ENCODE measurements at places on chromosomes 5 and 9.
A peak's percentile ranks its signal among the peaks of the same experiment; 100 is the strongest.

GRCh38 chr9:131252120-131252519 lies 24.2 kb downstream of the FAM78A start:
- DNase-seq, result no peak

DNA sequence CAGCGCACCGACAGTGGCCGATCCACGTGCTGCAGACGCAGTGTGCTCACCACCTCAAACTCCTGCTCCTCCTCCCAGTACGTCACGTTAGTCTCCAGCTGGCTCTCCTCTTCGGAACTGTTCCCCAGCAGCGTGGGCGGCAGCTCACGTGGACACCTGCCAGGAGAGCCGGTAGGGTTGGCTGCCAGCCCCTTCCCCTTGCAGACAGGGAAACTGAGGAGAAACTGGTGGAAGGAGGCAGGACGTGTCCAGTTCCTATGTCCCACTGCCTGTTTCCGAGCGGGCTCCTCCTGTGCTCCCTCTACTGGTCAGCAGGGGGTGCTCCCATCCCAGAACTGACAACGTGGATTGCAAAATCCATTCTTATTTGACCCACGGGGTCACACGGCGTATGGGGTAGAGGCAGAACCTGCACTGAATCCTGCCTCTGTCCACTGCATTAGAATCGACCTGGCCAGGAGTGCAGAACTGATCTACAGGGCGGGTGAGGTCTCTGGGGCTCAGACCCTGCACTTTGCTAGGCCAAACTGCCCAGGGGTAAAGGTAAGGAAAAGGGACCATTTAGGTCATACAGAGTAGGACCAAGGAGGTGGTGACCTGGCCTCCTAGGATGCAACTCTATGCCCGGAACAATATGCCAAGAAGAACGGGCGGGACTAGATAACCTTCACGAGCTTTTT lies 25.7 kb downstream of the PDGFRB start:
- DNase-seq, result peak; percentile 52

DNA sequence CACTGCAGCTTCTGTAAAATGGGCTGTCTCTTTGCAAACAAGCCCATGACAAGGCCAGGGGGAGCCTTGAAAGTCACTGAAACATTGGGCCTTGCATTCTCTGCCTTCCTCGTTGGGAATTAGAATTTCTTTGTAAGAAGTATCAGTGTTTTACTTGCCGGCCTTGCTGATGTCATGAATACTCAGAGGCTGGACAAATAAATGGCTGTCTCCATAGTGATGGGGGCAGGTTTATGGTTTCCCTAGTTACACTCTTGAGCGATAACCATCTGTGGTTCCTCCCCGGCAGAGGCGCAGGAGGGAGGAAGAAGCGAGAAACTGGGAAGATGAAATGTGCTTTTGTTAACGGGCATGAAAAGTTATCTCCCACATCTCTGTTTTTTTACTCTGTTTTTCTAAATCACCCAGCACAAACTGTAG lies 272.7 kb upstream of the PANK3 start:
- DNase-seq, result peak; percentile 33

GRCh38 chr5:147073098-147073497 lies 161.7 kb upstream of the STK32A start:
- no peak for DNase-seq

DNA sequence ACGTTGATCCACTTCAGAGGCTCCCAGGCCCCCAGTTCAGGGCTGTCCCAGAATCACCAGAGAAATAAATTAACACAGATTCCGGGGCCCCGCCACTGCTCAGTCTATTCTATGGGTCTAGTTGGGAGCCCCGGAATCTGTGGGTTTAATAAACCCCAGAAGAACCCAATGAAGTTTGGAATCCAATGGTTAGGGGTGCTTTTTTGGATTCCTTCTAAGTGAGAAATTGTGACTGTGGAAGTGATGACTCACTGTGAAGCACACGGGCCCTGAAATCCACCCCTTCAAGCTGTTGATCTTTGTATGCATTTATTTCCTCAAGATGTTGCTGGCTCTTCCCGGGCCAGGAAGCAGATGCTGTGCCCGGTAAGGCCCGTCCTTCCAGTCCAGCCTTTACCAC lies 57.3 kb upstream of the SLC28A3 start:
- DNase-seq, result no peak

GRCh38 chr5:175129619-175130018 lies 314.4 kb downstream of the DRD1 start:
- no peak for DNase-seq

DNA sequence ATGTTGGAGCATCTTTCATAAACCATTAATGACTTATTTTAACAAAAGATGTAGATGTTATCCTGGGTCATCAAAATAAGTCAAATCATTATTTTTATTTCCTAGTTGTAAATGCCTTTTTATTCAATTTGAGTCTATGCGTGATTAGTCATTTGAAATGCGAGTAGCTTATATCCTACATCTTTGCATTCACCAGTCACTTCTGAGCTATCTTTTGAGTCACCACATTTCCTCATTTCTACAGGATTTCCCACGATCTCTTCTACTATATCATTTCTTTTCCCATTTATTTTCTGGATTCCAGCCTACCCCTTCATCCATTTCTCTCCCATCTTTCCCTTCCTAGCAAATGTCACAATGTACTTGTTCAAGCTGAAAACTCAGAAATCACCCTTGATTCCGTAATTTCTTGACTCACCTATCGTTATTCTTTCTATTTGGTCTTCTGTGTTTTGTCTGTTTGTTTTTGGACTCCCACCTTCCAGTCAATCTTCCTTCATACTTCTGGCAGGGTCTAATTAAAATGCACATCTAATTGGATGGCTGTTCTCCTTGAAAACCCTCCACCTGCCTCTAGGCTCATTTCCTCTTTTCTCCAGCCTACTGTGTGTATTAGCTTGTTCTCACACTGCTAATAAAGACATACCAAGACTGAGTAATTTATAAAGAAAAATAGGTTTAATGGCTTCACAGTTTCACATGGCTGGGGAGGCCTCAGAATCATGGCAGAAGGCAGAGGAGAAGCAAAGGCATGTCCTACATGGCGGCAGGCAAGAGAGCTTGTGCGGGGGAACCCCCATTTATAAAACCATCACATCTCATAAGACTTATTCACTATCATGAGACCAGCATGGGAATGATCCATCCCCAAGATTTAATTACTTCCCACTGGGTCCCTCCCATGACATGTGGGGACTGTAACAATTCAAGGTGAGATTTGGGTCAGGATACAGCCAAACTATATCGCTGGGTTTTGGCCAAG lies 112.4 kb downstream of the MEF2C start:
- no peak for DNase-seq

- no peak for DNase-seq
Measured at GRCh38 chr9:34125681-34126206, 754 bp downstream of the DCAF12 start.

DNA sequence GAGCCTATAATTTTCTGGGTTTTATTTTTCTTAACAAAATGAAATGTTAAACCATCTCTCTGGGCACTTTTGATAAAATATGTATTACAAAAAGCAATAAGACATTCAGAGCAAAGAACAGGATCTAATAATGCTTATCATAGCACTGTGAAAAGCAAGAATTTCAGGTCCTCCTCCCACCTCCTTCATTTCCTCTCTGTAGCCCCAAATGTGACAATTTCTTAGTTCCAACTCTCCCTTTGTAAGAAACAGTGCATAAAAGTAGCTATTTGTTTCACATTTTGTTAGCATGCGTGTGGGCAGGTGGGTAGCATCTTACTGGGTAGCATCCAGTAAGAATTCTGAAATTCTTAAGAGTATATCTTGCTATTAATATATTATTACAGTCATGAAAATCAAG lies 130.9 kb upstream of the RASA1 start:
- no peak for DNase-seq

GRCh38 chr9:21473236-21473635 lies 8.9 kb downstream of the IFNE start:
- DNase-seq, result no peak

DNA sequence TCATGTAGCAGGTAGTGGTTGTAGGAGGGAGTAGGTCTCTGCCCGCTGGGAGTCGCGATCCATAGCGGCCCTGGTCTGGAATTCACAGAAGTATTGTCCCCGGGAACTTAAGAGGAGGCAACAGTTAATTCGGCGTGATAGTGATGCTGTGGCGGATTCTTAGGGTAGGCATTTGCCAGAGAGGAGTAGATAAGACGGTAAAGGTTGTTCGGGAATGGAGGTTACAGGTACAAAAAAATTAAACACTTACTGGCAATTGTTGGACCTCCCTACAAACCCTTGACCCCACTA lies 679 bp downstream of the SMC5 start:
- DNase-seq, result no peak

DNA sequence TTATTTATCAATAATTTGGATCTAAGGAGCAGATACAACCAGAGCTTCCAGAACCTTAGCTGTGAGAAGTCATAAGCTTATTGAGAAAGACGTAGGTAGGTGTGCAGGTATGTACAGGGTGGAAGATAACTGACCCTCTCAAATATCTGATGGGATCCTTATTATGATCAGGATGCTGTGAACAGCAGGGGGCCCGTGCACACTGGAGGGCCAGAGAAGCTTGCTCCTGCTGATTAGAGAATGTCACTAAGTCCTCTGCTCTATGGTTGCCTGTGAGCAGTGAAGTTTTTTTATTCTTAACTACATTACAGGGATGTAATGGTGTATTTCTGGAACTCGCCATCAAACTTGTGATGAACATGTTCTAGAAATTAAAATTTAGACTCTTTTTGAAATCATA lies 108.9 kb upstream of the POU5F2 start:
- no peak for DNase-seq

DNA sequence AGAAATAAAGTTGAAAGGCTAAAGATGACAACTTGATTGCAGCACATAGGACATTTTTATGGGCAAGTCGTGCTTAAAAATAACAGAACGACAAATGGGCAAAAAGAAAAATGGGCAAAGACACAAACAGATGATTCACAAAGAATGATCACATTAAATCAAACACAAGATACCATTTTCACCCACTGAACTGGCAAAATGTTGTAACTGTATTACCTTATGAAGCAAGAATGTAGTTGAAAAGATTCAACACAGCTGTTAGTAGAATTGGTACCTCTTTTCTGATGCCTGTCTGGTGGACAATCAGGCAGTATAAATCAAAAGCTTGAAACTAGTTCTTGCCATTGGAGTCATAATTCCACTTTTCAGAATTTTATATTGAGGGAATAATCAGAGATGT lies 81.0 kb upstream of the PALM2AKAP2 start:
- DNase-seq, result no peak

DNA sequence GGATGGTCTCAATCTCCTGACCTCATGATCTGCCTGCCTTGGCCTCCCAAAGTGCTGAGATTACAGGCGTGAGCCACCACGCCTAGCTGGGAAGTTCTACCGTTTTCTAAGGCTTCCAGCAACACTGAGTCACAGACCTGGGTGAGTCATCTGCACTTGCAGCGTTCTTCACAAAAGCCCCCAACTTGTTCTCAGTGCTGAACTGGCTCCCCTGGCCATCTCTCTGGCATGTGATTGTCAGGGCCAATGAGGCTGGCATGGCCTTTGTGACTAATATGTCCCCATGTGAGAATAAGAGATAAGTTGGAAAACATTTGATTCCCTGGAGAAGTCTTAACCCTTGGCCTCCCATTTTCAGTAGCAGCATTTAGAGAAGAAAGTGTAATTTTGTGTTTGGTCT lies 124.4 kb downstream of the WDR41 start:
- peak; percentile 16 for DNase-seq

GRCh38 chr9:125626187-125626586 lies 80.8 kb downstream of the MAPKAP1 start:
- no peak for DNase-seq

DNA sequence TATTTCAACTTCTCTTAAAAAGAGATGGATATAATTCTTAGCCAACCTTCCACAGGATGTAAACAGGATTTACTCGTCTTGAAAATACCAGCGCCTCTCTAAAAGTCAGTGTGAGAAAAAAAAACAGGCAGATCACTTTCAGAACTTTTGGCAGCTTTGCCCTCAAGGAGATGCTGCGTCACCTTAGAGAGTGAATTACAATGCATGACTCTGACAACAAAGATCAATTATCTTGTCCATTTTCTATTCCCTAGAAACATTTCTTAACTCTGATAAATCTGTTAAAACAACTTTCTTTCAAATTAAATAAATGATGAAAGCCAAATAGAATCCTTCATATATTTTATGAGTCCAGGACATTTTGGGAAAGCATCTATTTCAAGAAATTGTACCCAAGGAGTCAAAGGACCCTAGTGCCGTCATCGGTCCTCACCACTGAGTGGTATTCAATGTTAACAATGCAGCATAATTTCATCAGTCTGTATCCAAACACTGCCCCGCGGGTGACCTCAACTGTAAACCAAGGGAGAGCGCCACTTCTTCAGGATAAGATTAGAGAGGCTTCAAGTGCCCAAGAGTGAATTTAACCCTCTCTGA lies 536.0 kb downstream of the PDE4D start:
- no peak for DNase-seq

- DNase-seq, result no peak
Measured at GRCh38 chr5:66757834-66758371, 161.7 kb downstream of the MAST4 start.

- DNase-seq, result no peak
Measured at GRCh38 chr9:35741740-35742139, 7.3 kb downstream of the GBA2 start.

GRCh38 chr9:112384690-112385089 lies 4.8 kb downstream of the HSDL2 start:
- no peak for DNase-seq

GRCh38 chr9:17065062-17065461 lies 69.8 kb upstream of the CNTLN start:
- no peak for DNase-seq

- DNase-seq, result no peak
Measured at GRCh38 chr5:3218916-3219650, 376.5 kb upstream of the IRX1 start.

- DNase-seq, result no peak
Measured at GRCh38 chr5:71778678-71779276, 59.7 kb downstream of the CARTPT start.

DNA sequence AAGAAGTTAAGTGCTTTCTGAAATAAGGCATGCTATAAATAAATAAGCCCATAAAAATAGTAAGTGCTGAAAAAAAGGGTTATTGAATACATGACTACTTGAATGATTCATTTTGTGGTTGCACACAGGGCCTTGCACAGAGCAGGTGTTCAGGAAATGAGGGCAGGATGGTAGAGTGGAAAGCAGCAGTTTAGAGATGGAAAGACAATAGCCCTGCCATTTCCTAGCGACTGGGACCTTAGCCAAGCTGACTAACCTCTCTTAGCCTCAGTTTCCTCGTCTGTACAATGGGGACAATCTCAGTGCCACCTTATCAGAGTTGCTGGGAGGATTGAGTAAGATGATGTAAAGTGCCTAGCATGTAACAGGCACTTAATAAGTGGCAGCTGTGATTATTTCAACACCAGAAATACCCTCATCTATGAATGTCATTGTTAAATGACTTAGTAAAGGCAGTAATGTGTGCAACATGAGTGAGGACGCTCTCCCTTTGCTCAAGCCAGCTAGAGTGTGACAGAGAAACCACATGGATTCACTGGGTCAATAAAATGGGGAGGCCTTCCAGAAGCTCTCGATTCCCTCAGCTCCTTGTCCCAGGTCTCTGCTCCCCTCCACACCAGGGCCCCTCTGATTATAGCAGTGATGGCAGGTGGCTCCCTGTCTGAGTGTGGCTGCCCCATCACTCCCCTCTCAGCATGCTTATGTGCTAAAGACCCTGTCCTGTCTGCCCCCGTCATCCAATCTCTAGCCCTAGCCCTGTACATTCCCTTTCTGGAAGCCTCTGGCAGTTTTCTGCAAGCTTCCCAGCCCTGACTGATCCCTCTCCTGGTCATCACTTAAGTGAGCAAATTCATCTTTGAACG lies 16.0 kb upstream of the PHF19 start:
- peak; percentile 62 for DNase-seq

GRCh38 chr9:8552732-8553131 lies 753.2 kb upstream of the DMAC1 start:
- DNase-seq, result no peak

GRCh38 chr5:87732875-87733768 lies 320.4 kb upstream of the CCNH start:
- no peak for DNase-seq

- DNase-seq, result no peak
Measured at GRCh38 chr5:165560648-165561047, 2055.2 kb downstream of the MAT2B start.

Data from stimulated activated naive CD8-positive, alpha-beta T cell treated with anti-CD3 and anti-CD28 coated beads, Interleukin-15, amount 100 ng/mL, for 72 hours (primary cell).